ENCODE measurements at places on chromosomes 16 and 17. TPM values are rescaled to one million over a fixed set of nuclear protein-coding genes. Genes with fewer than 3 reads are reported as not detected.

- DNase-seq = no peak
Observed at GRCh38 chr17:80843741-80844156, 147.9 kb upstream of the CHMP6 start.

DNA sequence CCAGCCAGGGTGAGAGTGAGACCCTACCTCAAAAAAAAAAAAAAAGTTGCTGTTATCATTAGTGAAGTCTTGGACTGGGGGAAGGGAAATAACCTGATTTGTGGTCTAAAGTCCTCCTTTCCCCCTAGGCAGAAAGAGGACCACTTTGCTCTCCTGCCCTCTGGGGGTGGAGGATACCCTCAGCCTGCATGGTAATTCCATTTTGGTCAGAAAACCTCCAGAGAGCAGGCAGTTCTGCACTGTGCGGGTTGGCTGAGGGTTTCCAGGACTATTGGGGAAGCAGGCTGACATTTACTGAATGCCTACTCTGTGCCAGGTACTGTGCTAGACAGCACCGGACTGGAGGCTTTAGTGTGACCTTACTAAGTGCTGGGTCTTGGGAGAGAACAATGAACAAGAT lies 2.6 kb downstream of the ADAP2 start:
- DNase-seq = peak; percentile 25

DNA sequence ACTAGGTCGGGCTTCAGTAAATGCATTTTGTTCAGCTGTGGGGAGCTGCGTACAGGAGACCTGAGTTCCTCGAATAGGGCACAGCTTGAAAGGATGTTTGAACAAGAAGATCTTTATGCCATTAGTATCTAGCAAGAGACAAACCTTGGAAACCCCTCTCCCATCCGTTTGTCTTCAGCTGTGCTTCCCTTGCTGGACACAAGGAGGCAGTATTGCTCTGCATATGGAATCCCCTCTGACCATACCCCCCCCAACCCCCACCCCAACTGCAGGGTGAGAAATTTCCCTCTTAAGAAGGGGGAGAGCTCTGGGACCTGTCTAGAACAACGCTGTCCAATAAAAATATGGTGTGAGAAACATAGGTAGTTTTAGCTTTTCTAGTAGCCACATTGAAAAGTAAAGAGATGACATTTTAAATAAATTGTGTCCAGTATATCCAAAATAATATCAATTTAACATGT lies 1.6 kb downstream of the MRM1 start:
- DNase-seq = peak; percentile 91

GRCh38 chr16:5867250-5867649 lies 769.7 kb upstream of the EEF2KMT start:
- DNase-seq = no peak

DNA sequence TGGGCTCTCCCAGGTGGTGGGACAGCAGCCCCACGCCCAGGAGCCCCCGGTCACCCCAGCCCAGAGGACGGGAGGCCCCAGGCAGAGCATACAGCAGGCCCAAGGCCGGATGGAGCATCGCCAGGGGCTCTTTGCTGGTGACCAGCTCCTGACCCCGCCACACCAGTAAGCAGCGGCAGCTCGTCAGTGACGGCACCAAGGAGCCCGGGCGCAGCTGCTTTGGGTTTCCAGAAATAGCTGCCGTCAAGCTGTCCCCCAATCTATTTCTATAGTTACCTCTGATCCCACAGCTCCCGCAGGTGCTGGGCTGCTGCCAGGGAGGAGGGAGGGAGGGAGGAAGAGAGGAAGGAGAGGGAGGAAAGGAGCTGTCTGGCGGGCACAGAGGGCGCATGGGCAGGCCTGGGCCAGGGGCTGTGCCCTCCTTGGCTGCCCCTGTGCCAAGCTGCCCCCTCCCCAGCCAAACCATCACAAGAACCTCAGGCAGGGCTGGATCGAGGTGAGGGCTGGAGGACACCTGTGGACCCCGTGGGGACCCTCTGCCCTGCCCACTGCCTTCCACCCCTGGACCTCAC lies 10.8 kb upstream of the RASD1 start:
- DNase-seq = peak; percentile 78

GRCh38 chr16:67326472-67327309 lies at the start of the genes KCTD19 and LRRC36:
KCTD19 (minus strand) TSS chr16:67326741; CDS start chr16:67326707, 34 bp downstream.
LRRC36 (plus strand) TSS chr16:67326815; CDS start chr16:67326863, 48 bp downstream.
- peak; percentile 93 for DNase-seq

DNA sequence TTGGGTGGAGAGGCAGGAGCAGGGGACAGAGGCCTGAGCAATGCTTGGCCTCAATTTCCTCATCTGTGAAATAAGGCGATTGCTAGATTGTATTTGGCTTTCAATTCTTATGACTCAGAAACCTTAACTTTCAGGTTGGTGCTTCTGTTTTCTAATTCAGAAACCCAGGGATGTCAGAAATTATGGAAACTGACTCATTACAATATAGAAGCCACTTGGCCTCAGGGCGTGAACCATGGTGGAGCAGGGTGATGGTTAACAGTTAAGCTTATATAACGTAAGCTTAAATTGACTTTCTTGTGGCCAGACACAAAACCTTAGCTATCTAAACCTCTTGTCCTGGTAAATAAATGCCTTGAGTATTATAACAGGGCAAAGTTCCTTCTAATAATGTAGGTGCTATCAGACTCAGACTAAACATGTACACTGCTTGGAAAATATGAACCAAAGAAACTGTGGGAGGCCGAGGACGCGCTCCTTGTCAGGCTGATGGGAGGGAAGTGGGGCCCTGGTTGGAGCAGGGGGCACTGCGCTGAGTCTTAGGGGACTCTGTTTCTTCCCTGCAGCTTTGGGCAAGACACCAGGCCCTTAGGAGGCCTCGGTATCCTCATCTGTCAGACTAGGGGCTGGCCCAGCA lies 17.1 kb upstream of the SREBF1 start:
- no peak for DNase-seq

- peak; percentile 86 for DNase-seq
Observed at GRCh38 chr17:82053556-82054263, 2.0 kb downstream of the GPS1 start.

DNA sequence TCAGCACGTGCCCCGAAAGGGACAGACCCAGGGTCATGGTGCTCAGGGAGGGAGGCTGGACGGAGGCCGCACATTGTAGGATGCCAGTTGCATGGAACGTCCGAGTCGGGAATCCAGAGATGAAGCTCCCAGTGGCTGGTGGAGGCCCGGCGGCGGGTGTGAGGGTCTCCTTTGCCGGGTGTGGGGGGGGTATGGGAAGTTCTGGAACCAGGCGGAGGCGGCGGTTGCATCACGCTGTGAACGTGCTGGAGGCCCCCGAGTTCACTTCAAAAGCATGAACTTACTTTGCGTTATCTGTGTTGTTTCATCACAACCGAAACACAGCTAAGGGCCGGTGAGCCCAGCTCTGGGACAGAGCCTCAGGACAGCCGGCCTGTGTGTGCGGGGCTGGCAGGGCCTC lies 73.4 kb upstream of the GNG13 start:
- peak; percentile 68 for DNase-seq

GRCh38 chr17:42725143-42725542 lies 19.7 kb downstream of the EZH1 start:
- no peak for DNase-seq

DNA sequence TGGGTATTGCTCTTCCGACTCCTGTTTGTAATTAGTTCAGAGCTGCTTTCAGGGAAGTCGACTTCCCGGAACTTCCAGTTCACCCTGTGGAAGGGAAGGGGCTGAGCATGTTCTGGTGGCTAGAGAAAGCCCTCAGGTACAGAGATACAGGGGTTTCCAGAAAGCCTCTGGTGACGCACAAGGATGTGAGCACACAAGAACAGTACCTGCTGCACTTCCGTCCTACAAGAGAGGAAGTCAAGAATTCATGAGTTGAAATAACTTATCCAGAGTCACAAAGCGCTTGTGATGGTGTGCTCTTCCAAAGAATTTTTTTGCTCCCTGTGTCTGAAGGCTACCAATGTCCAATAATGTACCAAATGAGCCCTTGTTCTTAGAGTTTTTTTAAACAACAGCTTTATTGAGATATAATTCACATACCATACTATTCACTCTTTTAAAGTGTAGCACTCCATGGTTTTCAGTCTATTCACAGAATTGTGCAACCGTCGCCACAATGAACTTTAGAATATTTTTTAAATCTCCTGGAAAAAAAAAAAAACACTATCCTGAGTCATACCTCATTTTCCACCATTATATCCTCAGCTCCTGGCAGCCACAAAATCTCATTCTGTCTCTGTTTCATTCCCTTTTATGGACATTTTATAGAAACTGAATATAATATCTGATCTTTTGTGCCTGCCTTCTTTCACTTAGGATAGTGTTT lies 327.6 kb downstream of the CDH13 start:
- peak; percentile 38 for DNase-seq

DNA sequence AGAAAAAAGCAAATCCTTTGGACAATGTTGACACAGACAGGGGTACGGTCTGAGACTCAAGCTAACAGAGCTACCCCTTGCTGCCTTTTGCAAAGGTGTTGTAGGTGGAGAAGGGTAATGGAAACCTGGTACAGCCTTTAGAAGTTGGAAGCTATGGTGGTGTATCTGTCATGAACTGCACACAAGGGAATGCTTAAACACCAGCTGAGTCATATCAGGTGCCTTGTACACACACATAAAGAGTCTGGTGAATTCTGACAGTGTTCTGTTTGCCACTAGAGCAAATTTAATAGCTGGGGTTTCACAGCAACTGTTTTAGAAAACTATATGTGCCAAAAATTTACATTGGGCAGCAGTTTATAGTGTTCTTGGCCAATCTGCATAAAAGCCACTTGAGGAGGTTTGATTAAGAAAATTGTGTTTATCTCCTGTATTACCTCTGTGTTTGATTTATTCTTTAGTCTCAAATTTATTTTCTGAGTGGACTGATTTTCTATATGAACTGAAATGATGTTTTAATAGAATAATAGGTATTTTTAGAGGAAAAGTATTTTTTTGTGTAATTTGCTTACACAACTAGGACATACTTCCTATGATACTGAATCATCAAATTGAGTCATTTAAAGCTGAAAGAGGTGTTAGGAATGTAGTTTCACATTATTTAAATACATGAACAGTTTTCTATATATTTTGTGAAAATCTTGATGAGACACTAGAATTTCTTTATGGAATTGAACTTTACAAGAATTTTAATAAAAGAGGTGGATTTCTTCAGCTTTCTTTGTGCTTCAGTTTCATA lies 136.9 kb downstream of the MAP2K6 start:
- DNase-seq = no peak

- DNase-seq = no peak
Observed at GRCh38 chr17:70181376-70181775, 12.0 kb downstream of the KCNJ2 start.

DNA sequence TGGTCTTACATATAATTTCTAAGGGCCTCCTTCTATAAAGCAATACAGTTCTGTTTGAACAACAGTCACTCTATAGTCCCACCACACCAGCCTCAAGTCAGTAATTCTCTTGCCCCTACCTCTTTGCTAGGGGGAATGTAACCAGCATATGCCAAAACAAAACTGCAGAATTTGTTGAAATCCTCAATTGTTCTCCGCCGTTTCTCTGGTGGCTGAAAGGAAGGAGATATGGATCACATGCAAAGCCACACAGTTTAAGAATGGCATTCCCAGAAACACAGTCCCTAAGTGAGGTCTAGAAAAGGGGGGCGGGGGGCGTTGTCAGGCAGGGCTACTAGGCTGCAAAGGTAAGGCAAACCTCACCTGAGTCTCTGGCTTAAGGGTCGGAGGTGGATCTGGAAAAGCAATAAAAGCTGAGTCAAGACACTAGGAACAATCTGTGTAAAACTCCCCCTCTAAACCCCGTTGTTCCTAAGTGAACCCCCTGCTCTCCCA lies 1.9 kb downstream of the PHF23 start:
- DNase-seq = peak; percentile 58

DNA sequence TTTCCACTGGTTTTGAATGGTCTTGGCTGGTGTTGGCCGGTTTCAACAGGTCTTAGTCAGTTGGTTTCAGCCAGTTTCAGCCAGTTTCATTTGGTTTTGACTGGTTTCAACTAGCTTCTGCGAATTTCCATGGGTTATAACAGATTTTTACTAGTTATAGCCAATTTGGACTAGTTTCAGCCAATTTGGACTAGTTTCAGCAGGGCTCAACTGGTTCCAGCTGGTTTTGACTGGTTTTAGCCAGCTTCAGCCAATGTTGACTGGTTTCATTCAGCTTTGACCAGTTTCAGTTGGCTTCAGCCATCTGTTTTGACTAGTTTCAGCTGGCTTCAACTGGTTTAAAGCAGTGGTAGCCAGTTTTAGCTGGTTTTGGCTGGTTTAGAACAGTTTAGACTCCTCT lies 432.6 kb downstream of the UTP18 start:
- DNase-seq = no peak

The PCYT2 gene
- 67.0 TPM for total RNA-seq

The EFNB3 gene
- 1.8 TPM for total RNA-seq

The ZNF768 gene
- total RNA-seq = 25.0 TPM

The ARHGAP23 gene
- total RNA-seq = 47.0 TPM

The HASPIN gene
- total RNA-seq = 1.5 TPM

The GCGR gene
- not detected for total RNA-seq

The PFN1 gene
- total RNA-seq = 347 TPM

The ITPRIPL2 gene
- total RNA-seq = 58.6 TPM

Data from osteoblast (primary cell).